ENCODE measurements at places on chromosomes 6 and 20. TPM values are rescaled to one million over a fixed set of nuclear protein-coding genes. Genes with fewer than 3 reads are reported as not detected.

BTN2A1 gene
- 11.2 TPM for total RNA-seq

DNA sequence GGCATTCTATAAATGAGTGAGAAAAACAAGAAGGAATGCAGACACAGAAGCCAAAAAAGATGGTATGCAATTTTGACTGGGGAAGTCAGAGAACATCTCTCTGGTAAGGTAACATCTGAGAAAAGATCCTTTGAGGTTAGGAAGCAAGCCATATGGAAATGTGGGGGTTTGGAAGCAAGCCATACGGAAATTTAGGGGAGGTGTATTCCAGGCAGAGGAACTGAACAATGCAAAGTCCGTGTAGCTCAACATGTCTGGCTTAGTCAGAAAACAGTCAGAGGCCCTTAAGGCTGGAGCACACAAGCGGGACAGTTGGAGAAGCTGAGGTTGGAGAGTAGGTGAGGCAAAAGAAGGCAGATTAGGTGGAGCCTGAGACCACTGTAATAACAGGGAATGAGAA lies 35.3 kb downstream of the RALGAPA2 start:
- no peak for DNase-seq

PKIB gene
- total RNA-seq = 24.0 TPM

GABRR1 gene
- not detected for total RNA-seq

EBF4 gene
- 11.4 TPM for total RNA-seq

DNA sequence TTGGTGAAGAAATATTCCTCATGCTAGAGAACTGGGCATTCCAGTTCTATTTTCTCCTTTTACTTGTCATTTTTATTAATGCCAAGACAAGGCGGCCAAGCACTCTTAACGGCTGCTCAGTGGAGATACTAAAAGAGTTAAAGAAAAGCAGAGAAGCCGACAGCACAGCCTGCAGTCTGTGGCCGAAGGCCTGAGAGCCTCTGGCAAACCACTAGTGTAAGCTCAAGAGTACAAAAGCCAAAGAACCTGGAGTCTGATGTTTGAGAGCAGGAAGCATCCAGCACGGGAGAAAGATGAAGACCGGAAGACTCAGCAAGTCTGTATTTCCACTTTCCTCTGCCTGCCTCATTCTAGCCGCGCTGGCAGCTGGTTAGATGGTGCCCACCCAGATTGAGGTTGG lies 167.1 kb upstream of the FUT9 start:
- no peak for DNase-seq

OTOR gene
- not detected for total RNA-seq

GRCh38 chr6:75922226-75922625 lies 150.2 kb downstream of the IMPG1 start:
- no peak for DNase-seq

GRCh38 chr20:47972916-47973309 lies 187.6 kb upstream of the SULF2 start:
- DNase-seq = no peak

MED20 gene
- 26.4 TPM for total RNA-seq

GRCh38 chr6:73523434-73524123 lies 2.7 kb upstream of the EEF1A1 start:
- peak; percentile 76 for DNase-seq

CCM2L gene
- 1.4 TPM for total RNA-seq

GRCh38 chr6:134447883-134448387 lies 130.0 kb upstream of the SGK1 start:
- DNase-seq = no peak

DNA sequence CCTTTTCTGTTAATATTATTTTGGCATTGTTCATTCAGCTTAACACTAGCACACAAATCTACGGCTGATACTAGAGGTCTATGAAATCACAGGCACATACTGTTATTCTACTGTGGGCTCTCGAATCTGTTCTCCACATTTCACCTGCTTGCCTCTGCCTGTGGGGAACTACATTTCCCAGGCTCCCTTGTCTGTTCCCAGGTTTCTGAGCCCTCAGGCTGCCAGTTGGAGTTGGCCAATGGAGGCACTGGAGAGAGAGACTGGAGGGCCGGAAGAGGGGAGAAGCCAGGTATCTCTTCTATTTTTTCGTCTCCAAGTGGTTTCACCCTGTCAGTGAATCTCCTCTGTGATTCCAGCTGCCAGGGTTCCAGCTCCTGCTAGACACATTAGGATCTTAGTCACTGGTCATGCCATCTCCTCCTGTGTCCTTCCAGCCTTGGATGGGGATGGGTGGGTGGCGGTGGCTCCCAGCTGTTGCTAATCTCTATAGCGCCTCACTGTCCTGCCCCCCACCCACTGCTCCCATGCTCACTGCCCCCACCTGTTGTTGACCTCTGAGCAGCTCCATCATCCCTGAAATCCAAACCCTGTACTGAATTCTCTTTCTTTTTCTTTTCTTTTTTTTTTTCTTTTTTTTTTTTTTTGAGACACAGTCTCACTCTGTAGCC lies 188.2 kb downstream of the LRFN2 start:
- DNase-seq = peak; percentile 2

CTNNBL1 gene
- 55.4 TPM for total RNA-seq

CAGE1 gene
- 0.20 TPM for total RNA-seq

- DNase-seq = no peak
Measured at GRCh38 chr20:62714799-62715198, 6.2 kb downstream of the NTSR1 start.

GRCh38 chr20:17786221-17786718 lies 86.5 kb downstream of the BANF2 start:
- DNase-seq = no peak

DNA sequence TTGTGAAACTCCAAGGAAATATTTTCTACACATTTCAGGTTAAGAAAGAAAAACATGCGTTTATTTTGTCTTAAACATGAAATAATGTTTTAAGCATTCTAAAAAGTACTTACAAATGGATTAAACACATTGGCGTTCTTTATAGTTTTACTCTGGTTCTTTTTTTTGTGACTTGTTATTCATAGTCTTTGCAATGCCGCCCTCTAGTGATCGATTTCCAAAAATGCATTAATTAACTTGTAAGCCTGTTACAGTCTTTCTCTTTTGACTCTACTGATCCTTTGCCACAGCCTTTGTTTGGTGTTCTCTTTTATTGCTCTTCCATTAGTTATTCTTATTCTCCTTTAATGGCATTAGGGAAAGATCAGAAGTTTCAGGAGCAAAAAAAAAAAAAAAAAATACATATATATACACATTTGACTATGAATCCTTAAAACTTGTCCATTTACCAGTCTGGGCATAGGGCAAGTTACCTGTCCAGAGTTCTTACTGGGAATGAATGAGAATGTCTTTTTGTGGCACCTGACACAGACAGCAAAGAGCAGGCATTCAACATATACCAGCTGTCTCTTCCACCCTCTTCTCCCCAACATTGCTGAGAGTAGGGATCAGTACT lies 59.9 kb downstream of the MACROD2 start:
- peak; percentile 48 for DNase-seq

ITPA gene
- 77.3 TPM for total RNA-seq

HLA-DQB1 gene
- 2.1 TPM for total RNA-seq

DNA sequence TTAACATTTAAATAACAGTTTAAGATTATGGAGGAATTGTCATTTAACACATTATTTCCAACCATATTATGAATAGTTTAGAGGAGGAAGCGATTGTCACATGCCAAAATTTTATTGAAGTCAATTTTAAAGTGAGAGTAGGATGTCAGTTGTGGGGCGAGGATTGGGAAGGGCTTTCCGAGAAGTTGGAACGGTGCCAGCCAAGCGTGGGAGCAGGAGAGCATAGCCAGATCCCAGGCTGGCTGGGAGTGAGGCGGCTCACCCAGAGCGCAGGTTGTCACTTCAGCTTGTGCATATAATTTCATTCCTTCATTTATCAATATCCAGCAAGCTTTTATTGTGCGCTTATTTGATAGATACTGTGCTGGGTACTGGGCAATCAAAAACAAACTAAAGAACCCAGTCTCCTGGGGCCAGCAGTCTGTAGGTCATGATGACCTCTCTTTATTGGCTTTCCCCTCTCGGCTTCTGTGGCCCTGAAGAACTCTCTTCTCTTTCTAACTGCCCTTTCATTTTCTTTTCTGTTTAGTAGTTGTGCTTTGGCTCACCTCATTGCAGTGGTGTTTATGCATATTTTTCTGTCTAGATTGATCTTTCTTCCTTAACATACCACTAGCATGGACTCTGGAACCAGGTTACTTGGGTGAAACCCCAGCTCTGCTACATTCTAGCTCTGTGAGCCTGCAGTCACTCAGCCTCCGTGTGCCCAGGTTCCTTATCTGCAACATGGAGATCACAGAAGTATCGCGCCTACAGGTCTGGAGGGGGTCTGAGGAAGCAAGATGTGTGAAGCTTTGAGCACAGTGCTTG lies 6.4 kb downstream of the CEP43 start:
- no peak for DNase-seq

DNA sequence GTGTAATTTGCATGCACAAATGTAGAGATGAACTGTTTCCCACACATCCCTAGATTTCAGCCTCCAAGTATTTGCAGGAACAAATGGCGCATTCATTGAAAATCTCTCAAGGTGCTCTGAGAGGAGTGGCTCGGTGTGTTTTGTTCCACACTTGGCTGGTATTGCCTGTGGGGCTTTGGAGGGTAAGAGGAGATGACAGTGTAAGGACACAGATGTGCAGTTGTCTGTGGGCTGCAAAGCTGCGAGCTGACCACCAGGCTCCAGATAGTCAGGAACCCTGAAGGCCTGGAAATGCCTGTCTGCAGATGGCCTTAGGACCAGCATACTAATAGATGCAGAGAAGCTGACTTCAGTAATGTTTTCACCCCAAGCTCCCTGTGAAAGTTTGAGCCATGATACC lies 57.7 kb upstream of the PBOV1 start:
- no peak for DNase-seq

MAK gene
- 0.22 TPM for total RNA-seq

- no peak for DNase-seq
Measured at GRCh38 chr6:156688620-156688971, 88.6 kb upstream of the ARID1B start.

- DNase-seq = no peak
Measured at GRCh38 chr20:62496568-62497218, 20.9 kb upstream of the GATA5 start.
